ENCODE measurements at places on chromosomes 16 and 17. TPM values are rescaled to one million over a fixed set of nuclear protein-coding genes. Genes with fewer than 3 reads are reported as not detected.

DNA sequence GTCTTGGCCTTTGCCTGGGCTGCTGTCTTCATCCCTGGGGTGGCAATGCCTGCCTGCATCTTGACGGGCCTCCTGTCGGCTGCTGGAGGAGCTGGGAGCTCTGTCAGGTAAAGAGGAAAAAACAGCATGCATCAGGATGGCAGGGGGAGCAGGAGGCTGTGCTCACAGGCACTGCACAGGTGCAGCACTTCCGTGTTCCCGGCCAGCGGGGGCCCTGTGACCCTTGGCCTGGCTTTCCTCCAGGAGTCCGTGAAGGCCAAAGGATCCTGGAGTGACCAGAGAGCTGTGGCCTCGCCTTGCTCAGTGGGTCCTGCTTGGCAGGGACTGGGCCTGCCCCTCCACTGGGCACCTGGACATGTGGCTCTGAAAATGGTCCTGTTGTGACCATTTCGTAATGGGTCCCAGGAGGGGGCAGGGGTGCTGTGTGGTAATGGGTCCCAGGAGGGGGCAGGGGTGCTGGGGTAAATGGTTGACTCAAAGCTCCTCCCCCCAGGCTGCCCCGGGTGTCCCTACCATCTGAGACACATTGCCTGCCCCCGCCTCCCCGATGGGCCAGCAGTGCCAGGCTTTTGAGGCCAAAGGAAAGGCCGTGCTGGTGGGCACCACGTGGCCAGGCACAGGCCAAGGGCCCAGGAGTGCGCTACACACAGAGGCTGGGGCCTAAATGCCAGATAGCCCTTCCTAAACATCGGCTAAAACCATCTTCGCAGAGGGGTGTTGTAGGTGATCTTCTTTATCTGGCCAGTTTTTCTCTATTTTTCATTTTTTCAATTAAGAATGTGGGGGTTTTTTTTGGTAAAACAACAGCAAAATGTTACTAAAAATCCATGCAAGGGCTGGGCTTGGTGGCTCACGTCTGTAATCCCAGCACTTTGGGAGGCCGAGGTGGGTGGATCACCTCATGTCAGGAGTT, 4.0 kb upstream of the FASN start:
- no peak for DNase-seq

DNA sequence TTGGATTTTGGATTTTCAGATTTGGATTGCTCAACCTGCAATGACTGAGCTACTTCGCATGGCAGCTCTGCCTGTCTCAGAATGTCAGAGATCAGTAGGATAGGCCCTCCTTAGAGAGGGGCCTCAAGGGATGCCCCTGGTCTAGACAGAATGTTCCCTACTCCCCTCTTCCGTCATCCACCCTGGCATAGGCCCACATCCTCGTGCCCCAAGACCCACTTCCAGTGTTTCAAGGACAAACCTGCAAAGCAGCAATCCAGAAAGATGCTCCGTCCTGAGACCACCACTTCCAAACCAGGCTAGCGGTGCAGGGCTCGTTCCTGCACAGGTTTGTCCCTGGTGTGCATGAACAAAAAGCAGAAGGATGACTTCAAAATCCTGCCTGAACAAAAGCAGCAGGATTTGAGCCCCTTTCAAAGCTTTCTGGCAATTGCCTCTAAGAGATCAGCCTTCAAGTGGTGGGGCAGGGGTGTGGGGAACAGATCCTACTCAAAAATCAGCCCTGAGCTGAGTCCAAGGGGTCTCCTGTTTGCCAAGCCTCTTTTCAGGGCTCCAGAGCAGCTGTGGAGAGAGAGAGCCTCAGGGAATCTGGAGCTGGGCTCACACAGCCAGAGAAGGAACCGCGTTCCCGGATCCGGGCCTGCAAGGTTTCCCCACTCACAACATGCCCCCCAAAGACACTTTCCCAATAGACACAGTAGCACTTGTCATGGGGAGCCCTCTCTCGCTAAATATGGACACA, 121.1 kb downstream of the SOCS1 start:
- DNase-seq = no peak

GRCh38 chr17:81659038-81659437, 2.7 kb upstream of the PDE6G start:
- DNase-seq = no peak

Gene TP53TG3F
- total RNA-seq = not detected

Gene CA4
- not detected for total RNA-seq
